ENCODE measurements at places on chromosomes 3 and 15.

DNA sequence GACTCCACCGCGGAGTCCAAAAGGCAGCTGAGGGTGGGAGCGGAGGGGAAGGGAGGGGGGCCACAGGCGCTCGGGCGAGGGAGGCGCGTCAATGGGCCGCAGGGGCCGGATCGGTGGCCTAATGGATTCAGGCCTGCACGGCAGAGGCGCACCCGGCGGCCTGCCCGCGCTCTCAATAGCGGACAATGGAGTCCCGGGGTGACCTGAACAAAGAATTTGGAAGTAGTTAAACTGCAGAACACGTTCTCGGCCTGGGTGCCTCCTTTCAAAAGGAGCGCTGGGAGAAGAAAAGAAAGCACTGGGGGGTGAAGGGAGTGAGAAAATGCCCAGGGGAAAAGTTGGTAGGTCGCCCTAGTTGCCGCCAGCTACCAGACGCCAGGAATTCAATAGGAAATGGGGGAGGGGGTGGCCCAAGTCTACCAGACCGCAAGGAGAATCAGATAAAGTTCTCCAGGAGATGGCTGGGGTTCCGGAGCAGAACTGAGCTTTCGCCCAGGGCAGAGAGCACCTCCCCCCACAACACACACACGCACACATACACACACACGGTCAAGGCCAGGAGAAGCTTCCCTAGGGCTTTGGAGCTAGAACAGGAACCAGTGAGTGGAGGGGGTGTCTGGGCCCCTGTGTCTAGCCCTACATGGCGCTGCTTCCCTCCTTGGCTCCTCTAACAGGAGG is 25.8 kb upstream of the POLG start:
- peak; percentile 55 for DNase-seq

GRCh38 chr3:52481819-52482521 is 13.2 kb upstream of the STAB1 start:
- peak; percentile 67 for DNase-seq

DNA sequence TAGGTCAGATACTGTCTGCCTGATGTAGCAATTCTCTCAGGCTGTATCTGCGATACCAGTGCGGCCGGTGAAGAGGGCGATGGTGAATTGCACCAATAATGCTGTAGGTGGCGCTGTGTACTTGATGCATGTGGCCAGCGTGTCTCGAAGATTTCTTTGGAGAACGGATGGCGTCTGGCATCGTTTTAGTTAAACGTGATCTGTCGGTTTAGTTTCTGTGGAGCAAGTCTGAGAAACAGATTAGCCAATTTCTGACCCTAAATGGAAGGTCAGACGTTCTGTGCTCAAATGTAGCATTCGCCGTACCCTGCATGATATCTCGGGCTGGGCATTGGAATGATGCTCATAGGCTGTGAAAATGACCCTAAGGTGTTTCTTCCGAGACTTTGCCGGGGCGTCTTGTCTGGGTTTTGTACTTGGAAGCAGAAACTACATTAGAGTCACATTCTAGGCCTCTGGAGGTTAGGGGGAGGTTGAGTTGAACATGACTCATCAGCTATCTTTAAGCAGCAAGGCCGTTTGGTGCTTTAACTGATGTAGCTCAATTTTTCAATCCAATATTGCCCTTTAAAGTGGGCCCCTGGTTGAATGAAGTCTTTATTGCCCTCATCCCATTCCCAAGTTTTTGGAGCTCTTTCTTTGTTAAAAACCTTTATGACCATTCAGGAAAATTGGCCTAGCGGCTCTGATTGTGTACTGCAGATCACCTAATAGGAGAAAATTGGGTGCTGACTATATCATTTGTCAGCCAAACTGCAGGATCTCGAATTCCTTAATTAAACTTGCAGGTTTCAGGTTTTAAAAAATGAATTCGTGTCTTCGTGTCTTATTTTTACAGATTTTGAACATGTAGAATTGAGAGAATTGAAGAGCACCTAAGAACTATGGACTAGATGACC is 80.0 kb downstream of the SQOR start:
- peak; percentile 83 for DNase-seq

DNA sequence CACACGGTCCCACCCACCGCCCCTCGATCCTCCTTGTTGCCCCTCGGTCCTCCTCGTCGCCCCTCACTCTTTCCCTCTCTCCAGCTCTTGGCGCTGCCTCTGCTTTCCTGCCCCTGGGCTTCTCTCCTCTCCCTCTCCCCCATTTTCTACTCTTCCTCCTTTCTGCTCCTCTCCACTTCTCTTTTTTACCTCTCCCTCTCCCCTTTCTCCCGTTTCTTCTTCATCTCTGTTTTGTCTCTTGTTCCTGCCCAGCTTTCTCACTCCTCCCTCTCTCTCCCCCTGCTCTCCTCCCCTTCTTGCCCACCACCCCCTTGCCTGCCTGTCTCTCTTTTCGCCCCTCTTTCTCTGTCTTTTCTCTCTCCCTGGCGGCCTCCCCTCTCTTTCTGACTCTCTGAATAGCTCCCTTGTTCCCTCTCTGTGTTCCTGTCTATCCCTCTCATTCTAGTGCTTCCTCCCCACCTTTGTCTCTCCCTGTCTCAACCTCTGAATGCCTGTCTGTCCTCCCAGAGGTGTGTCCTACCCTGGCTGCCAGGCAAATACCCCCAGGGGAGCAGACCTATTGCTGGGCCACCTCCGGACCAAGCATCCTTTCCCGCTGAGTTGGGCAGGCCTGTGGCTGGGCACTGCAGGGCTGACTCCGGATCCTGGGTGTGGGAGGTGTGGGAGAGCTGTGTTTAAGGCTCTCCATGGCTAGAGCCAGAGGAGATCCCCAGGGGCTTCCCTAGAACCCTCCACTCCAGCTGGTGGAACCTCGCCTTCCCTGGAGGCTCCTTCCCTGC is 41.0 kb downstream of the EPHB3 start:
- DNase-seq = no peak

DNA sequence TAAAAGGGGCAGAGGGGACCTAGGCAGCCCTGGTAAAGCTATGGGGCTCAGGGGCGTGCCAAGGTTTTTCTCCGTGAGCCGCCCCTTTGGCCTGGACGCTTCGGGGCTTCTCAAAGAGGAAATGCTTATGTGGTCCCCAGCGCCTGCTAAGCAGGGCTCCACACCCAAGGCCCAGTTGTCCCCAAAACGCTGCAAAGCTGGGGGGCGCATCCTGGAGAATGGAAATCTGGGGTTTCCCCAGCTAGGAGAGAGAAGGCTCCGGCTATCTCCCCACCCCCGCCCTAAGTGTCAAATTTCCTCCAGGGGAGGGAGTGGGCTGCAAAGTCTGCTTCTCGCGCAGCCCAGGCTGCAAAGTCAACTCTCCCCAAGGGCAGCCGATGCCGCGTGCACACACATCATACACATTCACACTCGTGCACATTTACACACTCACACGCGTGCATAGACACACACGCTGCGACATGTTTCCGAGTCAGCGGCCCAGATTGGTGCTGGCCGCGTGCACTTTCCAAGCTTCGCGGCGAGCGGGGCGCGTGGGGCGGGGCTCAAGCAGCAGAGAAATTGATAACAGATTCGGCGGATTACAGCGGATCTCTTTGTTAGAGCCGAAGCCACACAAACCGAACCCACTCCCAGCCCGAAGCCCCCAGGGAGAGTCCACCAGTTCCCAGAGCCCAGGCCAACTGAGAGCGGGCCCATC is 4.5 kb downstream of the WNT5A start:
- DNase-seq = no peak

GRCh38 chr3:186210852-186211500 is 102.1 kb upstream of the ETV5 start:
- no peak for DNase-seq

GRCh38 chr3:184716622-184717398 is 4.9 kb upstream of the MAGEF1 start:
- no peak for DNase-seq

GRCh38 chr15:69104050-69104750 is 56.2 kb upstream of the GLCE start:
- DNase-seq = no peak

- no peak for DNase-seq
Observed at GRCh38 chr3:171157286-171157685, 130.8 kb upstream of the SLC2A2 start.

DNA sequence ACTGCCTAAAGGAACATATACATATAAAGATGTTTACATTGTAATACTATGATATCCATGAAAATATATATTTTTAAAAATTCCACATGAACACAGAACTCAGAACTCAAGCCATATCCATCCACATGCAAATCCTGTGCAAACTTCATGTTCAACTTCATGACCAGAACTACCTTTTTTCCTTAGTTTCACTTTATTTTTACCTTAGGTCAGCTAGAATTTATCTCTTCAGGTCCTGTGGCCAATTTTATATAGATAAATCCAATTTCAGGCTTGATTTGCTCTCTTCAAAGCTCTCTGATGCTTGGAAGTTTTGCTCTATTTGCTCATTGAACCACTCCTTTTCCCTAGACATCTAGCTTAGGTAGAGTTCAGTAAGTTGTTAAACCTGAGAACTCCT is 38.8 kb downstream of the ZPLD1 start:
- no peak for DNase-seq

- DNase-seq = no peak
Observed at GRCh38 chr3:194587438-194587931, 45.7 kb downstream of the TMEM44 start.

DNA sequence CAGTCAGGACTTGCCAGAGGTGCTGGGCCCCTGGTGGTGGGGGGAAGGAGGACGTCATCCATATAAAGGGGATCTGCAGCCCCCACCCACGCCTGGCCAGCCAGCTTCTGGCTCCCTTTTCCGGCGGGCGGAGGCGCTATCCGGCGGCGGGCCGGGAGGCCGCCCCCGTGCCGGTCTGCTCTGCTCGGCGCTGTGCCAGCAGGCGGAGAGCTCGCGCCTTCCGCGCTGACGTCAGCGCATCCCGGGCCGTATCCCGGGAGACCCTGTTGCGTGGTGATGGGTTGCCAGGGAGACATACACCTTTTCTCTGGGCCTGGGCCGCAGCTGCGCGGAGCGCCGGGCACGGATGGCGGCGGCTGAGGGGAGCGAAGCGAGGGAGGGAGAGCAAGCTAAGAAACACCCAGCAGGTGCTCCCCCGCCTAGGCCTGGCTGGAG is 1.1 kb downstream of the FAM131A start:
- DNase-seq = peak; percentile 64

GRCh38 chr3:191244242-191244867 is 45.3 kb downstream of the OSTN start:
- no peak for DNase-seq

- DNase-seq = no peak
Observed at GRCh38 chr3:197828-198491, 1.4 kb downstream of the CHL1 start.

GRCh38 chr3:186166036-186166435 is 57.1 kb upstream of the ETV5 start:
- DNase-seq = no peak

GRCh38 chr3:105144837-105145236 is 221.9 kb upstream of the ALCAM start:
- DNase-seq = no peak

- peak; percentile 62 for DNase-seq
Observed at GRCh38 chr3:51311055-51311454, 74.0 kb upstream of the MANF start.

- no peak for DNase-seq
Observed at GRCh38 chr3:46646700-46647099, 34.4 kb downstream of the FAM240A start.

DNA sequence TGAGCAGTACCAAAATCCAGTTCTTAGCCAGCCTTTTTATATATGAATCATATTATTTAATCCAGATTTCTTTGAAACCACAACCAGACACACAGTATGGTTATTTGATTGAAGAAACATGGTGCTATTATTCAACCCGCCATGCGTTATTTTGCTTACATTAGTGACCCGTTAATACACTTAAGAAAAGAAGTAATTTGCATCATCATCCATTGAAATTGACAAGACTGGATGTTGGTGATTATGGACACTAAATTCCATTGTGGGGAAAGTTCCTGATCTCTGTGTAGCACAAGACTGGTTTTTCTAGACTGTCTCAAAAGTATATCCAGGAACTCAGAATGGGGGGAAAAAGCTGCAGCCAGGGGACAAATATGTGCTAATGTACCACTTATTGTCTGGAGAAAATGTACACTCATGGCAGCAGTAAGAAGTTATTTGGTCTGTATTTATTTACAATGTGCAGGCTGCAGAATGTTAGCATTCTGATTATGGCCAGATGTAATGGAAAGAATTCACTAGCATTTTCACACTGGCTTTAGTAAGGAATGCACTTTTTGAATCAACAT is 80.3 kb downstream of the FILIP1L start:
- DNase-seq = no peak

- DNase-seq = no peak
Observed at GRCh38 chr3:170768334-170768801, 101.6 kb downstream of the RPL22L1 start.

DNA sequence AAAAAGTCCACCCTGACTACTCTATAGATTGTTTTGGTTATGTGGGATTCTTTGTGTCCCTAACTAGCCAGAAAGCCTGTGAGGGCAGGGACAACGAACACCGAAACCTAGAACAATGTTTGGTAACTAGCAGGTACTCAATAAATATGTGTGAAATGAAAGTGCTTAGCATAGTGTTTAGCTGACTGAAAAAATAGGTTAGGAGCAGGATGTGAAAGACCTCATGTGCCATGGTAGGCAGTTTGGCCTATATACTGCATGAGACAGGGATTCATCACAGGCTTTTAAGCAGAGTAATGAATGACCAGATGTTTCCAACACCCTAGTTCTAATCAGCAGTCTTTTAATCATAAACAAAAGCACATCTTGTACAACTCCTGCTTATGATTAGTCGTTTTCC is 64.2 kb downstream of the MYO5A start:
- DNase-seq = peak; percentile 70

DNA sequence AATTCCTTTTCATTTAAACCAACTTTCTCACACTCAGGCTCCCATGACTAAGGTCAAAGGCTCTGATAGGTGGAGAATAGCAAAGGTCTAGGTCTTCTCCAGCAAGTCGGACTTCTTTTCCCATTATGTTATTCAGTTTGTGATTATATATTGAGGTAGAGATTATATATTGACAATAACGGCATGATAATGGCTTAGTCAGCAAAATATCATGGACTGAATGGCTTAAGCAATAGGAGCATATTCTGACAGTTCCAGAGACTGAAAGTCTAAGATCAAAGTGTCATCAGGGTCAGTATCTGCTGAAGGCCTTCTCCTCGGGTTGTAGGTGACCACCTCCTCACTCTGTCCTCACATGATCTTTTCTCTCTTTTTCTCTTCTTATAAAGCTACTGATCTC is 1251.4 kb downstream of the ROBO1 start:
- no peak for DNase-seq

Data from activated CD4-positive, alpha-beta T cell treated with anti-CD3 and anti-CD28 coated beads, Interleukin-2, amount 10 ng/mL, durations not matched to agents 24 days and 14 days (primary cell).